ENCODE measurements at places on chromosomes 5 and 9. TPM values are rescaled to one million over a fixed set of nuclear protein-coding genes. Genes with fewer than 3 reads are reported as not detected.

Gene ACTBL2
- not detected for total RNA-seq

Gene TCF7
- total RNA-seq: 0.94 TPM

Gene MAPK9
- total RNA-seq: 43.7 TPM

Gene IL6ST
- 761 TPM for total RNA-seq

Gene MCTP1
- total RNA-seq: 29.2 TPM

DNA sequence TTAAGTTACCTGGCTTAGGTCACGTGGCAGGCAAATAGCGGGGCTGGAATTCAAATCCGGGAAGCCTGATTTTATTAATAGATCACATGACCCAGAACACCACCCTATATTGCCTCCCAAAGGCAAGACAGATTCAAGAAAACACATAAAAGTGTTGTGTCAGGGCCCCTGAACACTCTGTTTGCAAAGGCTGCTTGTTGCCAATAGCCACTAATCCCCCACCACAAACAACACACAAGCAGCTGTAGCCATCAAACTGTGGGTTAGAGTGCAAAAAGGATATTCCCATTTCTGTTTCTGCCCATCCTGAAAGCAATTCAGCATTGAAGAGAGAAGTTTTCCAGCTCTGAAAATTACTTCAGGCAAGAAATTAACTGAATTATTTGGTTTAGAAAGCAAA is 358.9 kb upstream of the RFX3 start:
- no peak for ATAC-seq

- peak; percentile 64 for ATAC-seq
Measured at GRCh38 chr5:180291234-180291940, 496 bp downstream of the MAPK9 start.

DNA sequence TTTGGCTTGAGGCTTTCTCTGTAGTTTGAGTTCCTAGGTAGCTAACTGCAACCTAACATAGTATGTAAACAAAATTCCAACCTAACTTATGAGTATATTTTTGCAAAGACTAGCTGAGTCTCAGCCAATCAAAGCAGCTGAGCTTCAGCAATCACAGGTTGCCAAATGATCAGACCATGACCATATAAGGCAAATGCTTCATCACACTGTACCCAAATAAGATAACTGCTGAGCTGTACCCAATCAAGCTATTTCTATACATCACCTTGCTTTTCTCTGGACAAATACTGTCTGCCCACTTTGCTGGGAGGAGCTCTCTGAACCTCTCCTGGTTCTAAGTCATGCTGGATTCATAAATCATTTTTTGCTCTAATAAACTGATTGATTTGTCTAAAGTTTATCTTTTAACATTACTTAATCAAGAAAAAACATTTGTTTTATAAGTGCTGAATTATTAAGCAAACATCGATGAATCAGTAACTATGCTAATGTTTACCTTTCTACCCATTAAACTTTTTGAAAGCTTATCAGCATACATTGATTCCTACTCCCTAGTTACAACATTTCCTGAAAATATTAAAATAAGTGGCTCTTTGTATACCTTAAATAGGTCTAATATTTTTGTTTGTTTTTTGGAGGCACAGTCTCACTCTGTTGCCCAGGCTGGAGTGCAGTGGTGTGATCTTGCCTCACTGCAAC is 129.7 kb upstream of the PCA3 start:
- ATAC-seq: no peak

DNA sequence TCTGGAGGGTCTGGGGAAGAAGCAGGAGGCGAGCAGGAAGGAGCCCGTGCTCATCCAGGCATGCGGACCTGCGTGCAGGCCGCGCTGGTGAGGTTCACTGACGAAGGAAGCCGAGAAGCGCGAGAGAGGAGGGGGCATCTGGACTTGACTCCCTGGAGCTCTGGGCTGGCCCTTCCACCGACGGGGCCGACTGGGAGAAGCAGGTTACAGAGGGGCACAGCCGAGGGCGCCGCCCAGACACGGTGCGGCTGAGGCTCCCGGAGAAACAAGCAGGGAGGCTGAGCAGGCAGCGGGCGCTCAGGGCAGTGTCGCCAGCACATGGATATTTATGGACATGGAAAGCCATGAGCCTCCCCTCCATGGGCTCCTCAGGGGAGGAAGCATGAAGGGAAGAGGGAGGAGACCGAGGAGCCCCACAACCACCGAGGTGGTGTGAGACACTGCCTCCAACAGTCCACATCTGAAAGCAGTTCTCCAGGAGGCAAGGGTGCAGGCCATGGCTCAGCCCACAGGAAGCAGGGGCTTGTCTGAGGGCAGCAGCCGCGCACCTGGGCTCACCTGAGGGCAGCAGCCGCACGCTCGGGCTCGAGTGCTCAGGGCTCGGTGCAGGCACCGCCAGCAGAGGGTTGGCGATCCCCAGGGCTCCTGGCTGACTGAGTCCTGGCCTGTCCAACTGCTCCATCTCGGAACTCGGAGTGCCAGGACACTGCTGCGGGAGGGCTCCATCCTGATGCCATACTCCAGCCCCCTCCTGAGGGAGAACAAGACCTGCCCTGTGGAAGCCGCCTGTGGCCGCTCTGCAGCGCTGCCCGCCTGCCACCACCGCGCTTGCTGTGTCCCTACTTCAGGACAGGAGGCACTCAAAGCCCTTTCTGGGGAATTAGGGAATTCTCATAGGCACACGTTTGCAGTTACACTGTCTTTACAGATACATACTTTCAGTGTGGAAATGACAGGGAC is 15.7 kb upstream of the INPP5E start:
- ATAC-seq: no peak

DNA sequence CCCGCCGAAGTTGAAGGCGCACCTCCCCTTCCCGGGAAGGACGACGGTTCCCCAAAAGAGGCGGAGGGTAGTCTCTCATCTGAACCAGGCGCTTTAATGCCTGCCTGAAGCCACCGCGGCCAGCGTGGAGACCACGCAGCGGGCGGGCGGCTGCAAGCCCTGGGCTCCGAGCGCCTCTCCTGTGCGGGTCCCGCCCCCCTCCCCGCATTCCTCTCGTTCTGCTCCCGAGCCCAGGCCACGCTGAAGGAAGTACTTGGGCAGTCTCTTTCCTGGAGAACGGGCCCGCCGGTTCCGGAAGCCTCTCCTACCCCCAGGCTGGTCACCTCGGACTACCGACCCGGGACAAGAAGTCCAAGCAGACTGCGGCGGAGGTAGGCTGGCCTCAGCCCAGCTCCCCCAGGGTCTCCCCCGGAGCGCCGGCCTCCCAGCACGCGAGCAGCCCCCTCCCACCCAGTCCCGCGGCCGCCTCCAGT is 571 bp downstream of the PPIC start:
- ATAC-seq: peak; percentile 67

DNA sequence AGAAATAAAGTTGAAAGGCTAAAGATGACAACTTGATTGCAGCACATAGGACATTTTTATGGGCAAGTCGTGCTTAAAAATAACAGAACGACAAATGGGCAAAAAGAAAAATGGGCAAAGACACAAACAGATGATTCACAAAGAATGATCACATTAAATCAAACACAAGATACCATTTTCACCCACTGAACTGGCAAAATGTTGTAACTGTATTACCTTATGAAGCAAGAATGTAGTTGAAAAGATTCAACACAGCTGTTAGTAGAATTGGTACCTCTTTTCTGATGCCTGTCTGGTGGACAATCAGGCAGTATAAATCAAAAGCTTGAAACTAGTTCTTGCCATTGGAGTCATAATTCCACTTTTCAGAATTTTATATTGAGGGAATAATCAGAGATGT is 81.0 kb upstream of the PALM2AKAP2 start:
- ATAC-seq: no peak

GRCh38 chr9:87075537-87075936 is 128.2 kb upstream of the GAS1 start:
- ATAC-seq: no peak

GRCh38 chr9:127122176-127123063 is at the start of gene ANGPTL2:
Gene ANGPTL2, minus strand, starts transcription at chr9:127122635. Its CDS starts 13,904 bp downstream, at chr9:127108731.
- ATAC-seq: peak; percentile 93

Data from gastroesophageal sphincter (tissue), 4 donors.